ENCODE measurements at places on chromosomes 2 and 18.

DNA sequence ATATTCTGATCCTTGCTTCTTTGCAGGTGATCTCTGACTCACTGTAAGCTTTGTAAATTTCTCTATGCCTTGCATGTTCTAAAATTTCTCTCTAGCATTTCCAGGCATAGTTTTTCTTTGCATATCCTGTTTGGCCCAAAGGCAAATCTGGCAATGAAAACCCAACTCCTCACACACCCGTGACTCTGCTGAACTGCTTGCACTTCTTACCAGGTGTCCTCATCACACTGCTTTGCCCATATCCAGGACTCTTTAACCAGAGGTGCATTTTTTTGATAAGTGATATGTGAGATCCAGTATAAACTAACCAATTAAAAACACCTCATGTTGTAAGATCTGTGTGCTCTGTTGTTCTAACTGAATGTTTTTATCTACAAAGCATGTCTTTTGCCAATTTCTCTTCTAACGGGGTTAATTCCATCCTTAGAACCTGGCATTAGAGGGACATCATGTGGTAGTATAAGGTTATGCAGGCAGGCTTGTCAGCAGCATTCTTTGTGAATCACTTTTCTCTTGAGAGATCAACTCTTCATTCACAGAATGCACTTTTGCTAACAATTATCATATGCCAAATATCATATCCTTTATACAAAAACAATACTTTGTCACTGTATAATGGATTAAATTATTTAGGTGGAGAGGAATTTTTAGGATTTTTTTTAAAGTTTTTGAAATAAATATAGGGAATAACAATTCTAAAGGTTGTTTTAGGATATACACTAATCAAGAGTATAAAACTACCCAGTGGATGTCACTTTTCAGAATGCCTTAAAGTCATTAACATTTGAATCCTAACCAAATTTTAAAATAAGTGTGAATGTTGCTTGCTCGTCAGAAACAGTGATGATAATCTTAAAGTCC lies 20.8 kb upstream of the TMX3 start:
- no peak for DNase-seq

GRCh38 chr2:55017880-55018279 lies 32.4 kb downstream of the RTN4 start:
- no peak for DNase-seq

GRCh38 chr2:170503563-170503962 lies 211.6 kb upstream of the SP5 start:
- DNase-seq, result no peak

GRCh38 chr2:105861200-105861599 lies 116.5 kb downstream of the NCK2 start:
- DNase-seq, result no peak

DNA sequence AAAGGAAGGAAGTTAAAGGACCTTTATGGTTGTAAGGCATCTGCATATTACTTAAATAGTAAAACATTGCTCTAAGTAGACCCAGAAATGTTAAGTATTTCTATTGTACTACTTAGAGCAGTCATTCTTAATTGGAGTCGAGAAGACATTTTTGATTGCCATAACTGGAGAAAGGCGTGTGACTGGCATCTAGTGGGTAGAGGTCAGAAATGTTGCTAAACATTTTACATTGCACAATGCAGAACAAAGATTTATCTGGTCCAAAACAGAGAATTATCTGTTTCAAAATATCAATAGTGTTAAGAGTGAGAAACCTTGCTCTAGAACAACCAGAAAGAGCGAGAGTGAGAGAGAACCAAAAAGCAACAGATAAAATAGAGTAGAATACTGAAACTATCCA lies 23.3 kb upstream of the ROCK1 start:
- DNase-seq, result no peak

GRCh38 chr2:11761259-11761658 lies 14.8 kb downstream of the LPIN1 start:
- no peak for DNase-seq

GRCh38 chr2:194320520-194320919 lies 1336.5 kb upstream of the SLC39A10 start:
- DNase-seq, result no peak

DNA sequence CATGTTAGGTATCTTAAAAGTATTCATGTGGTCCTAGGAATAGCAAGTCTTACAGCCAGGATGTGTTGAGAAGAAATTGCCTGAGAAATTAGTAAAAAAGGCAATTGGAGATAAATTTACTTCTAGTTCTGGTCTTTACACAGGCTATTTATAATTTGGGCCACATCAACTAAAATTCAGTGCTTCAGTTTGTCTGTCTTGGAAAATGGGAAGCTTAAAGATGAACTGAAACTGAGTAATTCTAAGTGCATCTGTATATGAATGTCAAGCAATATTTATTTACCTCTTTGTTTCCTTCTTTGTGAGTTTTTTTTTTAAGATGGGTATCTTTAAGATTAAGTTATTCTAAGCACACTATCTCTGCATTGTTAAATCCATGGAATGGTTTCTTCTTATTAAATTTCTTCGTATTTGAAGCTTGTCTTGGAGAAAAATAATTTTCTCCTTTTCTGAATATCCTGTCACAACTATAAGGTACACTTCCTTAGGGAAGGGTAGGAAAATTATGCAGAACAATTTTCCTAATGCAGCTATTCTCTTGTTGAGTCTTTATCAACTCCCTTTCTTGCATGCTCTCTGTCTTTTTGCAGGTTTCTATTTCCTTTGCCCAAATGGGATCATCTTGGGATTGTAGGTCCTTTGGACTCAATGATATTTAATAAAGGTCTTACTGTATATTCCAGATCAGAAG lies 39.7 kb upstream of the MMADHC start:
- DNase-seq, result no peak

GRCh38 chr18:74947417-74947816 lies 261.5 kb downstream of the PTGR3 start:
- no peak for DNase-seq

GRCh38 chr2:163247156-163247846 lies 408.7 kb upstream of the KCNH7 start:
- DNase-seq, result no peak

DNA sequence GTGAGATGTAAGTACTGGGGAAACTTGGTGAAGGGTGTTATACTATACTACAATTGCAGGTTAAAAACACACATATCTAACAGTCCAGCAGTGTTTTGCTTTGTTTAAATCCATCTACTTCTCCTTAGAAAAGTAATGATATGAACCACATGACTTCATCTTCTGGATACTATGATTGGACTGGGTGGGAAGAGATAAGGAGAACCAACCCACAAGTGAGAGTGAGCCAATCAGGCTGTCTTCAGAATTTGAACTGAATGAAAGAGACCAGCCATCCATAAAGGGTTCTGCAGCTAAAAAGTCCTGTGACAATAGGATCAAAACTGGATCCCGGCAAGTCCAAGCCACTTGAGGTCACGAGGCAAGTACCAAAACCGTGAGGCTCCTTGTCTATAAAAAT lies 46.6 kb downstream of the KANSL3 start:
- no peak for DNase-seq

- DNase-seq, result no peak
These were observed 68.1 kb upstream of the DAPL1 start for GRCh38 chr2:158726911-158727592.

- DNase-seq, result no peak
These were observed 37.4 kb downstream of the ACTR2 start for GRCh38 chr2:65264821-65265670.

DNA sequence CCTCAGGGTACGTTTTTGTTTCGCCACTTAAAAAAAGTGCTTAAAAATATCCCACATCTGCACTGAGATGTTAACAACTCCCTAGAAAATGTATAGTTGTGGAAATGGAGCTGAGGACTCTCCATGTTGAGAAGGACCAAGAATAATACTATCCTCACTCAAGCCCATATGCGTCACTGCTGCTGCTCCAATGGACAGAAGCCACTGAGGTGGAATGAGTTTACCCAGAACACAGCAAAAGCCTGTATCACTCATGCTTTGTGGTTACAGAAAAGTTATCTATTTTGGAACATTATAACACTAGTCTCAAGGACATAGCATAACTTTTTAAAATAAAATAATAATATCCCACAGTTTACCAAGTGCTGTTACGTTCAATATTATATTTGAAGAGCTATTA lies 31.9 kb downstream of the DSC3 start:
- DNase-seq, result no peak

GRCh38 chr2:146820672-146821071 lies 1024.2 kb upstream of the ACVR2A start:
- no peak for DNase-seq

- no peak for DNase-seq
These were observed 102.3 kb upstream of the MAP2 start for GRCh38 chr2:209321581-209321980.

DNA sequence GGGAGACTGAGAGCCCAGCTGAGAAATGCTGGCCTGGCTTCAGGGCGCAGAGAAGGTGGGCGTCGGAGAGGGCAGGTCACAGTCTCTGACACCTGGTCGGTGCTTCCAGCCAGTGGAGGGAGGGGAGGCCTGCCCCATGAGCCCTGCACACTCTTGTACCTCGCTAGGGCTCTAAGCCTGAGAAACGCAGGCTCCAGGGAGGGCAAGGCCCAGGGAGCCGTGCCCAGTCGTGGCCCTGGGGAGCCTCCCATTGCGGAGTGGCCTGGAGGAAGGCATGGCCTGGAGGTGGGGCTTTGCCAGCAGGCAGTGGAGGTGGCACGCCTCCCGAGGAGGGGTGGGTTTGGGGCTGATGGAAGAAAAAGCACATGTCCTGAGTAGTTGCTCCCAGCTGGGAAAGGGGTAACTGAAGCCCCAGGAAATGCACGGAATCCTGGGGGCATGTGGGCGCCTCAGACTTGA lies 39.0 kb downstream of the MTERF4 start:
- no peak for DNase-seq

- no peak for DNase-seq
These were observed 97.8 kb upstream of the RASGRP3 start for GRCh38 chr2:33378556-33379210.

GRCh38 chr2:207225773-207226172 lies 60.0 kb upstream of the KLF7 start:
- no peak for DNase-seq

DNA sequence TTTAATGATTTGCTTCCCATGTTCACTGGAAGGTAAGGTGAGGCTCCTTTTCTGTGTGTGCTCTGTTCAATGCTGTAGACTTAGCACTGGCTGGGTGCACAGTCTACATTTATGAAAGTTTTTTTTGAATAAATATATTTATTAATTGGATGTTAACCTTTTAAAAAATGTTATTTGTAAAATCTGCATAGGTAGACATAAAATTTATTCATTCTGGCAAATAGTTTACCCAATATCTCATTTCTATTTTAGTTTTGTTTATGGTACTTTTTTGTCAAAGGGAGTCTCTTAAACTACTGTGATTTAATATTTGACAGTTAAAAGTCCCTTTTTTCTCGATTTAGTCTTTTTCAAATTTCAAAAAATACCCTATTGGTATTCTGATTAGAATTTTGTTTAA lies 19.9 kb downstream of the CDKL4 start:
- DNase-seq, result no peak

GRCh38 chr2:109675666-109676345 lies 61.6 kb downstream of the SOWAHC start:
- DNase-seq, result no peak

- DNase-seq, result no peak
These were observed 42.3 kb downstream of the CABLES1 start for GRCh38 chr18:23177433-23178072.

- no peak for DNase-seq
These were observed 13.2 kb upstream of the KLHL30 start for GRCh38 chr2:238125127-238125885.

GRCh38 chr2:216402751-216403150 lies 9.5 kb upstream of the SMARCAL1 start:
- no peak for DNase-seq

DNA sequence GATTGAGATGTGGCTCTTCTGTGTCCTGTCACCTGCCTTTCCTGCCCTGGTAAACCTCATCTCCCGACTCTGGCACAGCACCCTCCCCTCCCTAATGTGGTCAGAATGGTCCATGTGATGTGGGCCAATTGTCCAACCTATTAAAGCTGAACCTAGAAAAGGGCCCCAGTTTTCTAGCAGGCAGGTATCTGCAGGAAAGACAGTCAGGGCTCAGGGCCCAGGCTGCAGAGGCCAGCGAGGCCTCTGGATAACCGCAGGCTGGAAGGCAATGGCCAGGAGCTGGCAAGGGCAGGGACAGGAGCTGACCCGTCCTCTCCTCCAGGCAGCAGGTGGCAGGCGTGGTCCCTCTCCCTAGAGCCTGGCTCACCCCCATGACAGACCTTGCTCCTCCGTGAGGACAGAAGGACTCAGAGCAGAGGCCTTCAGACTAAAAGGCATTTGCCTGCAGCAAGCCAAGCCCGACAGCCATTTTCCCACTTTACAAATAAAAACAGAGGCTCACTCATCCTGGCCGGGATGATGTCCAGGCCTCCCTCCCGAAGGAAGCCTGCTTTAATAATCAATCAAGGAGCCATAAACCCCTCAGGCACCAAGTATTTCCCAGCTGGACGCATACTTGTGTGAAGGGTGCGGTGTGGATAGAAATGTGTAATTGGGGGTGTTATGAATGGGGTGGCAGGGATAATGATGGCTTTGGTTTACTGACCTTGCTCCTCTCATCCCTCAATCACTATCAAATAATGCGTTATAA lies 107.1 kb downstream of the TWIST2 start:
- DNase-seq, result no peak

DNA sequence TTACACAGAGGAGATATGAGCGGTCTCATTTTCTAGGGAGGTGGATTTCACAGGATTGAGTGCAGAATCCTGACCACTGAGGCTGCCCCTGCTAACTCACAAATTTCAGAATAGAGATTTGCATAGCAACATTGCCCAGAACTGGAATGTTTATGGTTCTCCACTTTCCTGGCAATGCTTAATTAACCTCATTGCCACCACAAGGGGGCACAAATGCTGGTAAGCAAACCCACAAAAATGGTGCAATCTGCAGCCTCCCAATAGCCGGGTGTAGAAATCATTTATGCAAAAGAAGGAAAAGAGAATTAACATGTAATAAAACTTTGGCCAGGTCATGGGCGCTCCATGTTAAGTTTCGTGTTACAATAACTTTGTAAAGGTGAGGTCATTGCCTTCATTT lies 112.4 kb downstream of the CYRIA start:
- no peak for DNase-seq

DNA sequence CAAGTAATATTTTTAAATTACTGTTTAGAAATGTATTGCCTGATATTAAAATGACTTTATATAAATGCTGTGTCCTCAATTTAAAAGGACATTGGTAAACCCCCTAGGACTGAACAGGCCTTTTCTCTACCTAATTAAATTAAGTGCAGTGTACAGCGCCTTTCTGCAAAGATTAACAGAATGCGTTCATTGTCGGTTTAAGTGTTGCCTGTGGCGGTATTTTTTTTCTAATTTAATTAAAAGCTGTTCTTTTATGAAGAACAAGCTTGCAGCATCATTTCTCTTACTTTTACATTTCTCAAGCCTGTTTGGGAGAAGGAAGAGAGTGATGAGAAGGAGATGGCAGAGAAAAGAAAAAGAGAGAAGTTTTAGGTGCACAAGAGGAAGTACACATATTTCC lies 344.9 kb downstream of the CPS1 start:
- no peak for DNase-seq

GRCh38 chr2:226215902-226216503 lies 583.6 kb downstream of the IRS1 start:
- DNase-seq, result no peak

GRCh38 chr18:21757833-21758232 lies 17.2 kb downstream of the MIB1 start:
- DNase-seq, result no peak

GRCh38 chr18:8662560-8663255 lies 42.6 kb upstream of the MTCL1 start:
- no peak for DNase-seq

GRCh38 chr2:107989445-107989844 lies 3.1 kb downstream of the SLC5A7 start:
- DNase-seq, result no peak
